ENCODE measurements at places on chromosomes 5 and 9. TPM values are rescaled to one million over a fixed set of nuclear protein-coding genes. Genes with fewer than 3 reads are reported as not detected.
A peak's percentile ranks its signal among the peaks of the same experiment; 100 is the strongest.

PCDHGA10 gene
- 14.4 TPM for total RNA-seq

DNA sequence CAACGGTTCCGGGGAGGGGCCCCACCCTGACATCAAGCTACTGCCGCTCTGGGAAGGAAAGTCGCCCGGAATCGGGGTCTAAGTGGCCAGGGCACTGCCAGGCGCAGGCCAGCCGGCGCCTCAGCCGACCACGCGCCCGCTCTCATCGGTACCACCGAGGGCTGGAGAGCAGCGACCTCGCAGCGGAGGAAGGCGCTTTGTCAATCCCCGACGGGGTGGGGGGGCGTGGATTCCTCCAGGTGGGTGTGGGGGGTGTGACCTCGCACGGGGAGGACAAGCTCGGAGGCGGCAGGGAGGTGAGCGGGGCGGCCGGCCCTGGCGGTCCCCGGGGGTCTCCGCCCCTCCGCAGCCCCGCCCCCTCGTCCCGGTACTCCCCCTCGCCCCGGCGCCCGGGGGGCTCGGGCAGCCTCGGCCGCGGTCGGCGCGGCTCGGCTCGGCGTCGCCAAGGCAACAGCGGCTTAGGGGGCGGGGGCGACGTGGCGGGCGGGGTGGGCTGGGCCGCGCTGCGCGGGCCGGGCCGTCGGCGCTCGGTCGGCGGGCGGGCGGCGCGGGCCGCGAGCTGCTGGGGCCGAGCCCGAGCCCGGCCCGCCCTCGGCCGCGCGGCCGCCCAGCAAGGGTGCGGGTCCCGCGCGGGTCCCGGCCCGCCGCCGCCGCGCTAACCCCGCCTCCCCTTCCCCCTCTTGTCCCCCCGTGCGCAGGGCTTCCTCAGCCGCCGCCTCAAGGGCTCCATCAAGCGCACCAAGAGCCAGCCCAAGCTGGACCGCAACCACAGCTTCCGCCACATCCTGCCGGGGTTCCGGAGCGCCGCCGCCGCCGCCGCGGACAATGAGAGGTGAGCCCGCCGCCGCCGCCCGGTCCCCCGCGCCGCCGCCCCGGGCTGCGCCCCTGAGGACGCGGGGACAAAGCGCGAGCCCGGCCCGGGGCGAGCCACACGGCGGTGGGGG, 47.5 kb downstream of the DAB2IP start:
- no peaks in the 10 kb centered on the region for H3K27me3 ChIP-seq
- peaks cover 28% of the 10 kb centered on the region for H3K4me1 ChIP-seq
- peak overlapping the region; percentile 79 for H3K4me3 ChIP-seq
- H3K27ac ChIP-seq = no peak overlapping the region

- no peak overlapping the region for H3K27ac ChIP-seq
- DNase-seq = no peak
- H3K36me3 ChIP-seq = no peaks in the 10 kb centered on the region
- no peaks in the 10 kb centered on the region for H3K4me1 ChIP-seq
Measured at GRCh38 chr9:109277451-109277850, 43.4 kb downstream of the EPB41L4B start.

CKMT2 gene
- total RNA-seq = 20.6 TPM

DNA sequence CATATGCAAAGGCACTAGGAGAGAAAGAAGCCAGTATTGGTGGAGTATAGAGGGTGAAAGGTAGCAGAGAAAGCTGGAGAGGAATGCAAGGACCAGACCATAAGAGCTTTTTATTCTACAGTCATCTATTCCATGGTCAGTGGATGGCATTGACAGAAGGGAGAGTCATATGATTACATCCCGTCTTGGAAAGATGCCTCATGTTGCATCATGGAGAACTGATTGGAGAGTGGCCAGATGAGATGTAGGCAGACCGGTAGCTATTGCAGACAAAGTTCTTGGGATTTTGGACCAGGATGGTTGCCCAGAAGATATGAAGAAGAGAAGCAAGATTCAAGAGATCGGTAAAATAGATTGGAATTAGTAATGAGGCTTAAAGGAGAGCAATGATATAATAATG, 260.7 kb downstream of the CHSY3 start:
- H3K36me3 ChIP-seq = no peaks in the 10 kb centered on the region
- H3K4me1 ChIP-seq = peaks cover 4% of the 10 kb centered on the region
- no peak overlapping the region for H3K4me3 ChIP-seq
- no peaks in the 10 kb centered on the region for H3K27me3 ChIP-seq

GRCh38 chr9:14752871-14753270, 30.3 kb upstream of the CER1 start:
- H3K36me3 ChIP-seq = peaks cover 14% of the 10 kb centered on the region
- no peaks in the 10 kb centered on the region for H3K4me1 ChIP-seq
- no peak for DNase-seq
- H3K27ac ChIP-seq = no peak overlapping the region

GRCh38 chr5:174329738-174330137, 284.2 kb downstream of the NSG2 start:
- H3K4me3 ChIP-seq = no peak overlapping the region
- no peak for DNase-seq
- no peaks in the 10 kb centered on the region for H3K36me3 ChIP-seq
- no peak overlapping the region for H3K27ac ChIP-seq
- H3K27me3 ChIP-seq = no peaks in the 10 kb centered on the region

- no peaks in the 10 kb centered on the region for H3K27me3 ChIP-seq
- H3K36me3 ChIP-seq = peaks cover 27% of the 10 kb centered on the region
- no peak overlapping the region for H3K4me3 ChIP-seq
- DNase-seq = no peak
- no peaks in the 10 kb centered on the region for H3K4me1 ChIP-seq
Measured at GRCh38 chr9:132651259-132651658, 18.5 kb downstream of the DDX31 start.

PLPP7 gene
- total RNA-seq = 29.0 TPM

- no peak overlapping the region for H3K4me3 ChIP-seq
- H3K27me3 ChIP-seq = no peaks in the 10 kb centered on the region
- no peaks in the 10 kb centered on the region for H3K36me3 ChIP-seq
- no peak for DNase-seq
- peaks cover 84% of the 10 kb centered on the region for H3K4me1 ChIP-seq
Measured at GRCh38 chr5:36277521-36278176, 24.1 kb downstream of the RANBP3L start.

DNA sequence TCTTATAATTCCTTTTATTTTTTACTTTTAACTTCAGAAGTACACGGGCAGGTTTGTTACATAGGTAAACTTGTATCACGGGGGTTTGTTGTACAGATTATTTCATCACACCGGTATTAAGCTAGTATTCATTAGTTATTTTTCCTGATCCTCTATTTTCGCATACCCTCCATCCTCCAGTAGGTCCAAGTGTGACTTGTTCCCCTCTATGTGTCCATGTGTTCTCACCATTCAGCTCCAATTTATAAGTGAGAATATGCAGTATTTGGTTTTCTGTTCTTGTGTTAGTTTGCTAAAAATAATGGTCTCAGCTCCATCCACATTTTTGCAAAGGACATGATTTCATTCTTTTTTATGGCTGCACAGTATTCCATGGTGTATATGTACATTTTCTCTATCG, 43.1 kb upstream of the IFNE start:
- H3K27me3 ChIP-seq = no peaks in the 10 kb centered on the region
- no peak overlapping the region for H3K27ac ChIP-seq
- no peak for DNase-seq
- H3K4me3 ChIP-seq = no peak overlapping the region

DNA sequence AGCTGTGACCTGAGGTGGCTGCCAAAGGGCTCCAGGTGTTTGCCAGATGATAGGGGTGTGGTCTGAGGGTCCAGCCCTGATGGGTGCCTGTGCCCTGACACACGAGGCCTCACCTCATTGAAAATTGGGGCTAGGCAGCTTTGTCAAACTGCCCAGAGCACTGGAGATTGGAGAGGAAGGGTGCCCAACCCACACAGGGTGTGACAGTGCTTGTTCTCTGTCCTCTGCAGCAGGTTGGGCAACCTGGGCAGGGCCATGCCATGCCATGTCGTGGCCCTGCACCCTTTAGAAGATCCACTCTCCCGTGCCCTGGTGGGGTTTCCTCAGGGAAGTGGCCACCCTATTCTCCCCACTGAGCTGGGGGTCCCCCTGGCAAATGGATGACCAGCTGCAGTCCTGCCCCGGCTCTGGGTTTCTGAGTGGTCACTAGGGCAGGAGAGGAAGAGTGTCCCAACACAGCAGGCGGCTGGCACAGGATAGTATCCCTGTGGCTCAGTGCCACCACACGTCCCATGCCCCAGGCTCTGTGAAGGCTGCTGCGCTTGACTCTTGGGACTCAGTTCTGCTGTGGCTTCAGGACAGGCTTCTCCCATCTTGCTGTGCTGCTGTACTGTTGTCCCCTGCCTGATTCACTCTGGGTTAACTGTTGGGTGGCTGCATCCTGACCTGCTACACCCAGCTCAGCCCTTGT, 100.8 kb upstream of the PITX1 start:
- DNase-seq = no peak
- H3K4me3 ChIP-seq = no peak overlapping the region
- no peaks in the 10 kb centered on the region for H3K27me3 ChIP-seq
- H3K36me3 ChIP-seq = no peaks in the 10 kb centered on the region
- H3K4me1 ChIP-seq = no peaks in the 10 kb centered on the region

DNA sequence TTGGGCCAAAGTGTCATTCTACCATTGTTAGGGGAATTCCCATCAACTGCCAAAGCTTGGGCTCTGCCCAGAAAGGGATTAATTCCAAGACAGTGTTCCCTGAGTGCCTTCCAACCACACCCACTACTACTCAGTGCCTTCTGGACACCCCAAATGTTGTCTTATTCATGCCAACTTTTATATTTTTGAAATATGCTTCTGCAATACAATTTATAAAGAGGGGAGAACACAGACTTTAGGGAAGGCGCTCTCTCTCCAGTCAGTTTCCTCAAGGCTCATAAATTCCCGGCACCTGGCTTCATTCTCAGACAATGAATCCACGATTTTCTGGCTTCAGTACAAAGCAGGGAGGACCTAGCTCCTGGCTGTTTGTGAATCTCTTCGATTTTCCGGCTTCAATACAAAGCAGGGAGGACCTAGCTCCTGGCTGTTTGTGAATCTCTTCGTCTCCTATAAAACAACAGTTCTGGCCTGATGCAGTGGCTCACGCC, 120.1 kb upstream of the MYO10 start:
- H3K27ac ChIP-seq = no peak overlapping the region
- no peaks in the 10 kb centered on the region for H3K27me3 ChIP-seq
- DNase-seq = no peak
- no peak overlapping the region for H3K4me3 ChIP-seq
- H3K36me3 ChIP-seq = no peaks in the 10 kb centered on the region

EQTN gene
- not detected for total RNA-seq

SLCO6A1 gene
- not detected for total RNA-seq
